ENCODE measurements at places on chromosomes 7 and 10. TPM values are rescaled to one million over a fixed set of nuclear protein-coding genes. Genes with fewer than 3 reads are reported as not detected.

Gene ZNF804B
- total RNA-seq: not detected

Gene PNLIPRP3
- total RNA-seq: not detected

Gene FGFBP3
- 0.68 TPM for total RNA-seq

Gene DDC
- not detected for total RNA-seq

Gene STAG3
- total RNA-seq: 0.83 TPM

Gene FBXL13
- total RNA-seq: 19.4 TPM

Gene NPSR1
- total RNA-seq: not detected

Gene GTF2I
- total RNA-seq: 374 TPM

Gene LIPM
- total RNA-seq: not detected

Gene LRGUK
- total RNA-seq: 0.60 TPM

Gene MICALL2
- 115 TPM for total RNA-seq

Gene BCAP29
- total RNA-seq: 58.3 TPM

Gene ADCK2
- total RNA-seq: 35.3 TPM

Gene PLAU
- 94.9 TPM for total RNA-seq

Gene IKZF1
- not detected for total RNA-seq

Gene SUPV3L1
- total RNA-seq: 49.9 TPM

Gene ZNRF2
- total RNA-seq: 28.2 TPM

Gene NUDT13
- total RNA-seq: 5.2 TPM

Gene DHX32
- total RNA-seq: 51.0 TPM

Gene SEMA3C
- total RNA-seq: 20.9 TPM

Gene DYDC2
- total RNA-seq: not detected

Gene WDFY4
- not detected for total RNA-seq

Gene PKD1L1
- total RNA-seq: 0.08 TPM

Gene PPP1R9A
- total RNA-seq: 11.5 TPM

All from PC-9 (cell line).